Activated naive CD4-positive, alpha-beta T cell treated with anti-CD3 and anti-CD28 coated beads, Interleukin-2, amount 50 U/mL, for 72 hours (primary cell): ENCODE measurements at places on chromosomes 3 and 15. TPM values are rescaled to one million over a fixed set of nuclear protein-coding genes. Genes with fewer than 3 reads are reported as not detected.

Gene DAPK2
- total RNA-seq, result 0.62 TPM

Gene GRIP2
- not detected for total RNA-seq

Gene MST1R
- total RNA-seq, result 0.68 TPM

Gene NDN
- 0.27 TPM for total RNA-seq

Gene PLA2G4D
- total RNA-seq, result not detected

Gene GABRA5
- not detected for total RNA-seq

Gene NUDT16
- total RNA-seq, result 10.8 TPM

Gene MORF4L1
- 287 TPM for total RNA-seq
